ENCODE measurements at places on chromosomes 5 and 9.

DNA sequence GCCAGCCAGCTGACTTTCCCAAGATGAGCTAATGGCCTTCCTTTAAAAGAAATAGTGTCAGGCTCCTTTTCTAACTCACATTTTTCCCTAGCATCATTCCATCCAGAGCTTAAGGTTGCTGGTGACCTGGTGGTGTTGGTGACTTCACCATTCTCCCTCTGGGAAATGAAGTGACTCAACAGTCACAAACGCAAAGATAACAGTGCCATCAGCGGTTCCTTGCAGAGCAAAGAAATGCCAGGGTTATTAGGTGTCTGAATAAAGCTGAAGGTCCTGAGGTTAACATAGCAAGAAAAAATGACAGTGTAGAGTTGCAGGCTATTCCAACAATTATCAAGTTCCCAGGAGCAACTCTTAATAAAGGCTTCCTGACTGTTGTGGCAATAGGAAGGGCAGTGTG is 111.8 kb upstream of the SLC44A1 start:
- DNase-seq, result no peak

DNA sequence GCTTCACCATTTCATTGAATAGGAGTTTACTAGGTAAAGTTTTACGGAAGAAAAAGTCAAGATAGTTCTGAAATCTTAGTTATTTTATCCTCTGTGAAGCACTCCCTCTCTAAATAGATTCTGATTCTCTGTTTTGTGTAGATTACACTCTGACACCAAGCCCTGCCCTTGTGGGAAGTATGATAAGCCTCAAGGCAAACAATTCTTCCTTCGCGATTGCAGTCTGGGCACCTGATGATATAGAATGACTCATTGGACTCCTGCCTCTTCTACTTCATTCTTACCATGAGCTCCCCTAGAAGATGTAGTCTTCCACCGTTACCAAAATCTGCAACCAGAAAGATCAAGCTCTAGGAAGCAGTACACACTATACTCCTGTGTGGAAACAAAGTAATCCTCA is 626.9 kb upstream of the PTGER4 start:
- no peak for DNase-seq

GRCh38 chr5:168305281-168305680 is 13.8 kb downstream of the WWC1 start:
- no peak for DNase-seq

DNA sequence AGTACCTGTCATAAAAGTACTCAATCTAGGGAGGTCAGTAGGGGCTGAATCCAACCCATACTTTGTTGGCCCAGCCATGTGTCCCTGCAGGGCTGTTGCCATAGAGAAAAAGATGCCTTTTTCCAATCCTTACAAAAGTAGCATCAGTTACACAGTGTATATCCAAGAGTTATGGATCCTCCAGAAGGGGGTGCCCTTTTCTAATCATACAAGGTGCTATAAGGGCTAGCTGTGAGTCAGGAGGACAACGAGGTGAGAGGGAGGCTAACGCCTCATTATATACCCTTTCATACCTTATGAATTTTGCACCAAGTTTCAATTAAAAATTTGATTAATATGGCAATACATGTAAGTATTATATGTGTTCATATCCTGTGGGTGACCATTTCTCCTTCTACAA is 4.8 kb downstream of the KIAA0825 start:
- DNase-seq, result no peak

DNA sequence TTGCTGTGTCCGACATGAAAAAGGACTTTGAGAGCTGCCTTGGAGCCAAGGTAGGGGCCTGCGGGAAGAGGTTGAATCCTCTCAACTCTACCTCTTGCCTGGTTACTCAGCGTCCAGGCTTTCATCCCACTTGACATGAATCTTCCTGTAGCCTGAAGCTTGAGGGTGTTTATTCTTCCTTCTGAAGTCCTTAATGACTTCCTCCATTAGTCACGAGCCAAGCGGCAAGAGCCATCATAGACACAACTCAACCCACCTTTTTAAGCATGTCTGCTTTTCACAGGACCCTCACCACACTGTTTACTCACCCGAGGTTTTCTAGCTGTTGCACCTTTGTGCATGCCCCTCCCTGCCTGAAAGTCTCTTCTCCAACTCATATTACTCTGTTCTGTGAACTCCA is 40.2 kb downstream of the ACO1 start:
- no peak for DNase-seq

DNA sequence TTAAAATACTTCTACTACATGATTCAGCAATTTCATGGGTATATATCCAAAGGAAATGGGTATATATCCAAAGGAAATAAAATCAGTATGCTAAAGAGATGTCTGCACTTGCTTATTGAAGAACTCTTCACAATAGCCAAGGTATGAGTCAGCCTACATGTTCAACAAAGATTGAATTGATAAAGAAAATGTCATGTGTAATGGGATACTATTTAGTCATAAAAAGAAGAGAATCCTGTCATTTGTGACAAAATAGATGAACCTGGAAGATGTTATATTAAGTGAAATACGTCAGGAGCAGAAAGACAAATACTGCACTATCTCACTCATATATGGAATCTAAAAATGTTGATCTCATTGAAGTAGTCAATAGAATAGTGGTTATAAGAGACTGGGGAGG is 944.5 kb upstream of the CTNND2 start:
- DNase-seq, result no peak

DNA sequence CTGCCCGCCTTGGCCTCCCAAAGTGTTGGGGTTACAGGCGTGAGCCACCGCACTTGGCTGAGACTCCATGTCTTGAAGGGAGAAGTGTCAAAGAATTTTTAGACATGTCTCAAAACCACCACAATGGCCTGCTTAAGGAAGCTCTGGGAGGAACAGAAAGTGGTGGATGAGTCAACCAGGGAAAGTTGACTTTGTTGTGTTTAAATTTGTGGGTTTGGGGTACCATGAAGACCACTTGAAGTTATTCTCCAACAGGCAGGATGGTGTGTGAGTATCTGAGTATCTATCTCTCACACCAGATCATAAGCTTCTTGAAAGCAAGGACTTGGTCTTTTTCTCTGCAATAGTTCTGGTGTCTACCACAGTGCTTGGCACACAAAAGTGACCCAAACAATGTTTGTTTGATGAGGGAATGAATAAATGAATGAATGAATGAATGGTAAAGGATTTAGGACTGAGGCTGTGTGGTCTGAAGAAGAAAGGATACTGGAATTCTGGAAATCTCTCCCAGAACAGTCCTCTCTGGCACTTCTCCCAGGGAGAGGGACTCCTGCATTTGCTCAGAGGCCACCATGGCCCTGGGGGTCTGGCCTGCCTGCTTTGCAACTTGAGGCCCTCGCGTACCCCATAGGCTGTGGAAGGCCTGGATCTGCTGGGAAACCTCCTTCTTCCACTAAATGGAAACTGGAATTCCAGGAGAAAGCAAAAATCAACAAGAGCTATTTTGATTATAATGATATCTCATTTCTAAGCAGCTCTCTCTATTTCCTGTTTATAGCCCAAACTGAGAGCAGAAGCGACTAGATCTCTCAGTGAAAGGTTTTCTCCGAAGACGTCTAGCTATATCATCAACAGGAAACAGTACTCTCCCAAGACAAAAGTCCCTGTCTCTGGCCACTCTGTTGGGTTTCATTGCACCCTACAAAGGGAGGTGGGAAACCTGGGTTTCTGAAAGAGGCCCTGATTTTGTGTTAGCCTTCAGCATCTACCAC is 187.9 kb downstream of the PALM2AKAP2 start:
- no peak for DNase-seq

GRCh38 chr5:109660301-109660700 is 29.4 kb upstream of the MAN2A1 start:
- no peak for DNase-seq

DNA sequence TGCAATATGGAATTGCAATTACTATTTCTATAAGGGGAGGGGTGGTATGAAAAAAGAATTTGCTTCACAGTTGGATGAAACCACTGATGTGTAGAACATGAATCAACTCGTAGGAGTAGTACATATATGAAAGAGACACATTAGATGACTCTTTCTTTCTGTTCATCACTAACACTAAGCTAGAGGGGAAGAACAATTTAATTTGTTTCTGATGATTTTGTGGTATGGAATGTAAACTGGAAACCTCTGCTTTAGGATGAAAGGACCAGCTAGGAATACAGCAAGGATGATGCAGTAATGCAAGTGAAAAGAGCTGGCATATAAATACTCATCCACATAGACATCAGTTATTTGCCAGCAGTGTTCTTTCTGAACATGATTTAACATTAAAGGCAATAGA is 113.4 kb downstream of the PAPPA start:
- no peak for DNase-seq

- no peak for DNase-seq
These were observed 228.1 kb downstream of the NFIB start for GRCh38 chr9:14085810-14086209.

Measured in activated CD4-positive, alpha-beta T cell treated with anti-CD3 and anti-CD28 coated beads for 48 hours (primary cell).